ENCODE measurements at places on chromosomes 5 and 9.
A peak's percentile ranks its signal among the peaks of the same experiment; 100 is the strongest.

GRCh38 chr5:127441799-127442484 is 75.5 kb upstream of the PRRC1 start:
- no peaks in the 10 kb centered on the region for H3K36me3 ChIP-seq
- no peak overlapping the region for H3K4me3 ChIP-seq
- H3K27me3 ChIP-seq, result no peaks in the 10 kb centered on the region
- H3K27ac ChIP-seq, result no peak overlapping the region
- no peak for DNase-seq

DNA sequence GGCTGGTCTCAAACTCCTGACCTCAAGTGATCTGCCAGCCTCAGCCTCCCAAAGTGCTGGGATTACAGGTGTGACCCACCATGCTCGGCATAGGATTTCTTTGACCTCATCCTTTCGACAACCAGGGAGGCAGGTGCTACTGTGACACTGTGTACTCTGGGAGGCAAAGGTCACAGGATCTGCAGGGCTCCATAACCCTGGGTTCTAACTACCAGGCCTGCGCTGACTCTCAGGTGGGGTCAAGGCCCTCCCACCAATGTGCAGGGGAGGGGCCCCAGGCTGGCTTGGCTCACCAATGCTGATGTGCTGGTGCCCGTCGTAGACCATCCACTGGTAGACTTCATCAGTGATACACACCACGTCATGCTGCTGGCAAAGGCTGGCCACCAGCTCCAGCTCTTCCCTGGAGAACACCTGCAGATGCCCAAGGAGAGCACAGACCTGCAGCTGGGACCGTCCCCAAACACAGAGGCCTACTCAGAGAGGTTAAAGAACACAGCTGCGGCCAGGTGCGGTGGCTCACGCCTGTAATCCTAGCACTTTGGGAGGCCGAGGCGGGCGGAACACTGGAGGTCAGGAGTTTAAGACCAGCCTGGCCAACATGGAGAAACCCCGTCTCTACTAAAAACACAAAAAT is 7.0 kb upstream of the SPOUT1 start:
- H3K4me1 ChIP-seq, result no peaks in the 10 kb centered on the region
- H3K27me3 ChIP-seq, result no peaks in the 10 kb centered on the region
- H3K27ac ChIP-seq, result no peak overlapping the region
- H3K4me3 ChIP-seq, result no peak overlapping the region
- H3K36me3 ChIP-seq, result peaks cover 7% of the 10 kb centered on the region
- DNase-seq, result no peak

DNA sequence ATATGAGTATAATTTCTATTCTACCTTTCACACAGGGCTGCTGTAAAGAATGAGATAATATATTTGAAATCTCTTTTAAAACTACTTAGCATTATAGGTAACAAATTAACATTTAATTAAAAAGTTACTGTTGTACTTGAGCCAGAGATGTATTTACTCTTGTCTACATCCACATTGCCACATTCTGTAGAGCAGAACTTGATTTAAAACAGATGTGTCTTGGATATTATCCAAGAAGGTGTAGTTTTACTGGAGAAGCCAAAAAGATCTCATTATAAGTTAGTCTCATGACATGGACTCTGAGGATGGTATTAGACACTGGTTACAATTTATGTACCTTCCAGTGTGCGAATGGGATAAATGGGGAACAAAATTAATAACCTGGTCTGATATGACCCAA is 293.1 kb upstream of the CCNH start:
- no peaks in the 10 kb centered on the region for H3K36me3 ChIP-seq
- no peak overlapping the region for H3K27ac ChIP-seq
- H3K4me1 ChIP-seq, result no peaks in the 10 kb centered on the region

DNA sequence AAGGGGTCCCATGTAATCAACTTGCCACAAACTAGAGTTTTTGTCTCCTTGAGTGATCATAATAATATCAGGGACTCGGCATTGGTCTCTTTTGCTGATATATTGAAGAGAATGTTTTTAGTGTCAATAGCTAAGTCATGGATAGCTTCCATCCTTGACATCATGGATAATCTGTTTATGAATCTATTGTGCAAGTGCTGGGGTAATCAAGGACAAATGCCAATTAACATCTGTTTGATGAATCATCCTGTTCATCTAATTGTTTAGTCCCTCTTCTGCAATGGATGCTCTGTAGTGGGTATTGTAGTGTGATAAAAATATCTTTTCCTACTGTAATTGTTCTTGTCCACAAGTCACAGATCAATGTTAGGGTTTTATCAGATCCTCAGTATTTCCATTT is 607.5 kb upstream of the SEMA6A start:
- no peaks in the 10 kb centered on the region for H3K4me1 ChIP-seq
- no peak for DNase-seq
- no peak overlapping the region for H3K4me3 ChIP-seq
- no peaks in the 10 kb centered on the region for H3K27me3 ChIP-seq

- no peaks in the 10 kb centered on the region for H3K4me1 ChIP-seq
- no peaks in the 10 kb centered on the region for H3K27me3 ChIP-seq
- H3K27ac ChIP-seq, result no peak overlapping the region
These were observed 12.7 kb upstream of the MARCHF11 start for GRCh38 chr5:16192311-16192710.

DNA sequence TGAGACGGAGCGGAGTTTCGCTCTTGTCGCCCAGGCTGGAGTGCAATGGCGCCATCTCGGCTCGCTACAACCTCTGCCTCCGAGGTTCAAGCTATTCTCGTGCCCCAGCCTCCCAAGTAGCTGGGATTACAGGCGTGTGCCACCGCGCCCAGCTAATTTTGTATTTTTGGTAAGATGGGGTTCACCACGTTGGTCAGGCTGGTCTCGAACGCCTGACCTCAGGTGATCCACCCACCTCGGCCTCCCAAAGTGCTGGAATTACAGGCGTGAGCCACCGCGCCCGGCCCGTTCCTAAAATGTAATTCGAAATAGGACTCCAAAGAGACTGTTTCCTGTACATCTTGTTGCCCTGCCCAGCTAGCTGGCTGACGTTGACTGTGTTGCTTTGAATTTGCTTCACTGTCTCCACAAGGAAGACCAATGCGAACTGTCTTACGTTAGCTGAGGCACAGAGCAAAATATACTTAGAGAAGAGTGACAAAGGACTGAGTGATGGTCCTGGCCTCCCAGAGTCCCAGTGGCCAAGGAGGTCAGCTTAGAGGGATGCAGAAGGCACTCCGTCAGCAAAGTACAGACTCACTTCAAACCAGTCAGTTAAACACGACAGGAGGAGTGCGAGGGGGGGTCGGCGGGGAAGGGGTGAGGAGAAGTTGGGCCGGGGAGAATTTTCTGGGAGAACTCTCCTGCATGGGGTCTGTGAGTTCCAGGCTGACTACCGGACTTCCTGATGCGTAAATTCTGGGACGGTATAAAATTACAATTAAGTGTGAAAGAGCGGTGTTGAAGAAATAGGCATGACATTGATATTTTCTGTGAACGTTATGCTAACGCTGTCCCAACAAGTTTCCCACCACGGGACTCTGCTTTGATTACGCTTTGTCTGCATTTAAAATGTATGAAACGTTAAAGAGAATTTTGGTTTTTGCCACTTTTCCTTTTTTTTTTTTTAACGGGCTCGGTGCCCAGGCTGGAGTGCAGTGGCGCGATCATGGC is 6.8 kb upstream of the TRIM41 start:
- no peak overlapping the region for H3K27ac ChIP-seq
- peak overlapping the region; percentile 53 for H3K4me3 ChIP-seq
- H3K27me3 ChIP-seq, result no peaks in the 10 kb centered on the region
- H3K4me1 ChIP-seq, result peaks cover 33% of the 10 kb centered on the region
- DNase-seq, result peak; percentile 34
- H3K36me3 ChIP-seq, result no peaks in the 10 kb centered on the region

GRCh38 chr5:157143127-157143971 is 684 bp upstream of the MED7 start:
- H3K27me3 ChIP-seq, result no peaks in the 10 kb centered on the region
- peak overlapping the region; percentile 96 for H3K27ac ChIP-seq
- DNase-seq, result peak; percentile 39
- H3K4me3 ChIP-seq, result peak overlapping the region; percentile 95
- peaks cover 11% of the 10 kb centered on the region for H3K4me1 ChIP-seq
- peaks cover 9% of the 10 kb centered on the region for H3K36me3 ChIP-seq

- H3K4me3 ChIP-seq, result no peak overlapping the region
- peak overlapping the region; percentile 84 for H3K27ac ChIP-seq
- H3K4me1 ChIP-seq, result peaks cover 69% of the 10 kb centered on the region
- no peaks in the 10 kb centered on the region for H3K36me3 ChIP-seq
- DNase-seq, result no peak
These were observed 126.4 kb downstream of the RGS3 start for GRCh38 chr9:113589890-113590289.

DNA sequence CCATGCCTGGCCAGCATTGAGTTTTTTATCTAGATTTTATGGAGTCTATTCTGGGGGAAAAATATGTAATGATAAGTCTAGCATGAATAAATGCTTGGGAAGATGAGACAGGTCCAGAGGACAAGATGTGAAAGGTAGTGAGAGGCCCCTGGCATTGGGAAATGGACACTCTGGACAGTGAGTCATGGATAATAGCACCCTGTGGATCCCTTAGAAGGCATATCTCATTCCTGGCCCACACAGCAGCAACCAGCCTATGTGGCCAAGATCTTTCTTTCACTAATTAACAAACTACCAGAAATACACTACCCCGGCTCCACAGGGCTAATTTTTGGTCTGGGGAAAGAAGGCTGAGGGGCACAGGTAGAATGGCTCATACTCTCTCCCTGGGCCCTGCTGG is 356.1 kb downstream of the TRIM32 start:
- no peak for DNase-seq
- no peak overlapping the region for H3K27ac ChIP-seq
- H3K4me3 ChIP-seq, result no peak overlapping the region
- H3K4me1 ChIP-seq, result no peaks in the 10 kb centered on the region
- H3K36me3 ChIP-seq, result no peaks in the 10 kb centered on the region

- no peak for DNase-seq
- no peaks in the 10 kb centered on the region for H3K36me3 ChIP-seq
- H3K4me1 ChIP-seq, result no peaks in the 10 kb centered on the region
- H3K27me3 ChIP-seq, result no peaks in the 10 kb centered on the region
These were observed 221.3 kb upstream of the DAPK1 start for GRCh38 chr9:87276327-87276841.

DNA sequence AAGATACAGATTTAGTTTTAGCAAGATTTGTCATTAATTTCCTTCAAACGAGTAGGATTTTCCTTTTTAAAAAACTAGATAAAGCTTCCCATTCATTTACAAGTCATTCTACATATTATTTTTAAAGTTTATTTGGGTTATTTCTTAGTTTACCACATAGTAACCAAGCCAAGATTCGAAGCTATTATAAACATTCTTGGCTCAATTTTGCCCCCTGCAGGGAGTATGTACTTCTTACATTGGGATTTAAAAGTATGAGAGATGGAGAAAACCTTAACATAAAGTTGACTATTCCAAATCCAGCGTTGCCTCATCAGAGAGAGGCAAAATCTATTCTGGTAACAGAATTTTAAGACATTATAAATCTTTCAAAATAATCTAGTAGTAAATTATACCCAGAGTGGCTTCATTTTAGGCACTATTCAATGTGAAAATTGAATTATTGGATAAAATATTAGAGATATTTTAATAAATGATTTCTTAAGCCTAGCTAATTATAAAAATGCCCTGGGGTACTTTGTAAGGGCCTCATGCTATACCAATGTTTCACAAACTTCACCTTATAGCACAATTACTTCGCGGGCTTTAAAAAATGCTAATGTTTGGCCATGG is 39.1 kb downstream of the FBN2 start:
- no peak overlapping the region for H3K27ac ChIP-seq
- no peaks in the 10 kb centered on the region for H3K4me1 ChIP-seq
- no peaks in the 10 kb centered on the region for H3K27me3 ChIP-seq
- no peaks in the 10 kb centered on the region for H3K36me3 ChIP-seq

GRCh38 chr5:59055745-59056448 is 473.0 kb downstream of the RAB3C start:
- H3K27ac ChIP-seq, result no peak overlapping the region
- H3K36me3 ChIP-seq, result no peaks in the 10 kb centered on the region
- no peaks in the 10 kb centered on the region for H3K27me3 ChIP-seq
- no peaks in the 10 kb centered on the region for H3K4me1 ChIP-seq

GRCh38 chr5:94316916-94317838 is 301.2 kb downstream of the KIAA0825 start:
- no peaks in the 10 kb centered on the region for H3K4me1 ChIP-seq
- no peak for DNase-seq
- H3K27me3 ChIP-seq, result no peaks in the 10 kb centered on the region
- H3K36me3 ChIP-seq, result no peaks in the 10 kb centered on the region
- no peak overlapping the region for H3K4me3 ChIP-seq

GRCh38 chr5:54176066-54176830 is 134.1 kb downstream of the ARL15 start:
- no peak for DNase-seq
- peaks cover 25% of the 10 kb centered on the region for H3K4me1 ChIP-seq
- no peak overlapping the region for H3K27ac ChIP-seq
- H3K4me3 ChIP-seq, result no peak overlapping the region
- no peaks in the 10 kb centered on the region for H3K27me3 ChIP-seq
- no peaks in the 10 kb centered on the region for H3K36me3 ChIP-seq

GRCh38 chr9:33923079-33923478 is 106.1 kb downstream of the UBE2R2 start:
- H3K4me1 ChIP-seq, result no peaks in the 10 kb centered on the region
- H3K36me3 ChIP-seq, result peaks cover 74% of the 10 kb centered on the region
- no peak for DNase-seq
- H3K27ac ChIP-seq, result no peak overlapping the region
- H3K4me3 ChIP-seq, result no peak overlapping the region

- H3K4me3 ChIP-seq, result no peak overlapping the region
- no peaks in the 10 kb centered on the region for H3K36me3 ChIP-seq
- no peak overlapping the region for H3K27ac ChIP-seq
- peaks cover 9% of the 10 kb centered on the region for H3K27me3 ChIP-seq
- H3K4me1 ChIP-seq, result no peaks in the 10 kb centered on the region
These were observed 326.9 kb downstream of the SH3GL2 start for GRCh38 chr9:17905781-17906175.

GRCh38 chr9:72038890-72039410 is 21.5 kb downstream of the C9orf57 start:
- no peak overlapping the region for H3K27ac ChIP-seq
- no peak for DNase-seq
- no peaks in the 10 kb centered on the region for H3K36me3 ChIP-seq
- H3K27me3 ChIP-seq, result no peaks in the 10 kb centered on the region

DNA sequence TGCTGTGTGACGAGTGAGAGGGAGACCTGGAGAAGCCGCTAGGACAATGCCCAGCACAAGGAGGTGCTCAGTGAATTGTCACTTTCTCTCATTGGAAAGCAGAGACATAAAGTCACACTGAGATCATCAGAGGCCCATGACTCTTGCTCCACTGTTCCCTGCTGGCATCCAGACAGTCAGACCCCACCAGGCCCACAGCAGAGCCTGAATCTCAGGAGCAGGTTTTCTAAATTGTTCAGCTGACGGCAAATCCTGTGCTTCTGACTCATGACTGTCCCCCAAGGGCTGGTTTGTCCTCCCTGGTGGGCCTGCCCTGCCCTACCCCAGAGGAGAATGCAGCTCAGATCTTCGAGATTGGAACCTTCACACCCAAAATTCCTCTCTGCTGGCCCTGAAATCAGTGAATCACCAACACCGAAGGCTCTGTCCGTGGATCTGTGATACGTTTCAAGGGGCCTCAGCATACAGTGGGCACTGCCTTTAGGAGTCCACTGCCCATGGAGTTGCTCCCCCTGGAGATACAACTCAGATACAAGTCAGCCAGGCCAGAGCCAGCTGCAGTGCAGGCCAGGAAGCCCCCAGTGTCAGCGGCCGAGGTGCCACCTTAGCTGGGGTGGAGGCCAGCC is 2.7 kb downstream of the PTGES start:
- no peak overlapping the region for H3K4me3 ChIP-seq
- no peak for DNase-seq
- H3K36me3 ChIP-seq, result no peaks in the 10 kb centered on the region
- H3K27me3 ChIP-seq, result no peaks in the 10 kb centered on the region

- peaks cover 28% of the 10 kb centered on the region for H3K4me1 ChIP-seq
- no peaks in the 10 kb centered on the region for H3K36me3 ChIP-seq
- no peak for DNase-seq
- H3K27ac ChIP-seq, result peak overlapping the region; percentile 97
- peak overlapping the region; percentile 23 for H3K4me3 ChIP-seq
These were observed 962 bp upstream of the TXN start for GRCh38 chr9:110257097-110257841.

Data from upper lobe of left lung (tissue), 6 donors.